ENCODE measurements at places on chromosomes 2 and 18.

- no peak for DNase-seq
Observed at GRCh38 chr2:43399515-43400264, 173.3 kb upstream of the ZFP36L2 start.

- DNase-seq = no peak
Observed at GRCh38 chr2:199668645-199669044, 182.3 kb downstream of the FTCDNL1 start.

GRCh38 chr2:166088634-166089033 lies 39.2 kb downstream of the SCN1A start:
- DNase-seq = no peak

GRCh38 chr2:1544478-1545069 lies 131.3 kb downstream of the TPO start:
- no peak for DNase-seq

DNA sequence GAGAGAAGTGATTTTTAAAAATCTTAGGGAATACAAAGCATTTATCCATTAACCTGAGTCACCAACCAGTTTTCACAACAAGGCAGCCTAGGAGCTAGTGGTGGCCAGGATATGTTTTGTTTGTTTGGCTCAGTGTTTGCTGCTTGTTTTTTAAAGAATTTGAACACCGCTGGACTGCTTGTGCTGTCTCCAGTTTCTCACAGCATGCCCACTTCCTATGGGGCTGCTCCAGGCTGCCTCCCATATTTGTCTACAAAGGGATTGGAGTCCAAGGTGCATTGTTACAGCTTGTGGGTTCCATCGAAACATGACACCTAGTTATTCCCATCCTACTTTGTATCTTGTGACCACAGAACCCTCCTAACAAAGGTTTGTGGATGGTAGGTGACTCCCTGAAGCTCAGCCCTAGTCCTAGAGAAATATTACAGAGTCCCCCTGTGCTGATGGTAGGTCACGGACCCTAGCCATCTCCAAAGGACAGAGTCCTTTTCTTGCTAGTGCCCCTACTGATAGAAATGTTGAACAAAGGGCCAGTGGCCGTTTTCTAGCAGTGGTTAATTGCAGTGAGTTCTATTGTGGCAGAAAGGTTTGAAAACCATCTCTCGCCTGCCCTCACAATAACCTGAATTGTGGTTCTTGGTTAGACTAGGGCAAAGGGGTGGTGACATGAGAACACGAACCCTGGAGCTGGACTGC lies 23.2 kb downstream of the GPR39 start:
- no peak for DNase-seq

DNA sequence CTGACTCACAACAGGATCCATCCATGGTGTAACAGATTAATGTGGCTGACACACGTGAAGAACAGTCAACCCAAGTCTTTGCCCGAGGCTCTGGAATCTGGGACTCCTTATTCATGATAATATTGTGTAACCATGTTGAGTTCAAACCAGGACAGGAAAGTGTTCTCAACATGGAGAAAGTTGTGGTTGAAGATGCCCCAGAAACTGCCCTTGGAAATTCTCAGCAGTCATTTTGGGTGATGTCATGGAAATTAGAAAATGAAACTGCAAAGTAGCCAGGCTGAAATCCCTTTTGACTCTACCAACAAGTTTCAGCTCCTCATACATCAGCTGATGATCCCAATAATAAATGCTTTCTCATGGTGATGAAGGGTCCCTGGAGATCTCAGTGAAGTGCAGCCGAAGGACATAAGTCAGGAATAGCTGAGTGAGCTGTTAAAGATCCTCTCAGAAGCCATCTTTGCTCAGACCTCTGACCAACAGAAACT lies 307.7 kb downstream of the TNS1 start:
- no peak for DNase-seq

GRCh38 chr2:128374001-128374710 lies 55.5 kb upstream of the HS6ST1 start:
- DNase-seq = no peak

GRCh38 chr2:99425022-99425421 lies 64.8 kb downstream of the REV1 start:
- no peak for DNase-seq

GRCh38 chr2:158731386-158731785 lies 63.7 kb upstream of the DAPL1 start:
- no peak for DNase-seq

DNA sequence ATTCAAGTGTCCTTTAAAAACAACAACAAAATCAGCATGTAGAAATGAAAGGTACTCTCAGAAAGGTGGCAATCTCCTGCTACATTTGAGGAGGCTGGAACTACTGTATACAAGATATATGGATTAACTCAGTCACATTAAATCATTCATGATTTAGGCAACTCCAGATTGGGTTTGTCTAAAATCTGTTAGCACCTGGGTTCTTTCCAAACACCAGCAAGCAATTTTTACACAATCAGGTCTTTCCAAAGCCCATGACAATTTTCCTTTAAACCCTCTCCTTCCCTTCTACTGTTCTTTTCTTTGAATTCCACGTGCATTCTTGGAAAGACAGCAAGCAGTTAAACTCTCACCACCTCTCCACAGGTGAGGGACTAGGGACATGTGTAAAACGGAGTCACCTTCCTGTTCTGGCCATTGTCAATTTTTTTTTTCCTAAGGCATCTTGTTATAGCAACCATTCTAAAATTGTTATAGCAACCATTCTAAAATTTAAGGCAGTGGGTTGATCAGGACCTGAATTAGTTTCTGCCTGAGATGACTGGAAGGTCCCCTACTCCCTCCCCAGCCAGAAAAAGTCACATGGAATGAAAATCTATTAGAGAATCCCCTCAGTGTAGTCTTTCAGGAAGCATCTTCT lies 113.9 kb downstream of the ANKRD44 start:
- no peak for DNase-seq

- DNase-seq = no peak
Observed at GRCh38 chr2:241009191-241009590, 10.8 kb downstream of the SNED1 start.

- DNase-seq = no peak
Observed at GRCh38 chr2:4533806-4534205, 830.4 kb downstream of the DCDC2C start.

DNA sequence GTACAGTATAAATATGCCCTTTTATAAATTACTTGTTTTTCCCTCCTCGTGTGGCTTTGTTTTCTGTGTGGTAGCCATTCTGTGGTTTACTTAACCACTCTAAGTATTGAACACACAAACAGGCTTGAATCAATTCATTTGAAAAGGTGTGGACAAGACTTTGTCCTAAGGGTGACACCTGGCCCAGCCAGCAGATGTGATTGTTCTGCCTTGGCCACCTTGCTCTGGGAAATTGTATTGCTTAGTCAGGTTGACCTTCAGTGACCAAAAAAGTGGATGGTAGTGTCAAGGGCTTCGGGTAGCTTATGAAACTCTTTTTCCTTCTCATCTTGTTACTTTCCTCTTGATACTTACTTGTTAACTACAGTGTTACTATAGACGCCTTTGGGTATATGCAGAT lies 61.9 kb downstream of the DGKD start:
- DNase-seq = no peak

- DNase-seq = no peak
Observed at GRCh38 chr2:68223419-68223818, 28.9 kb downstream of the PPP3R1 start.

GRCh38 chr18:40063488-40063887 lies 1891.5 kb upstream of the PIK3C3 start:
- DNase-seq = no peak

DNA sequence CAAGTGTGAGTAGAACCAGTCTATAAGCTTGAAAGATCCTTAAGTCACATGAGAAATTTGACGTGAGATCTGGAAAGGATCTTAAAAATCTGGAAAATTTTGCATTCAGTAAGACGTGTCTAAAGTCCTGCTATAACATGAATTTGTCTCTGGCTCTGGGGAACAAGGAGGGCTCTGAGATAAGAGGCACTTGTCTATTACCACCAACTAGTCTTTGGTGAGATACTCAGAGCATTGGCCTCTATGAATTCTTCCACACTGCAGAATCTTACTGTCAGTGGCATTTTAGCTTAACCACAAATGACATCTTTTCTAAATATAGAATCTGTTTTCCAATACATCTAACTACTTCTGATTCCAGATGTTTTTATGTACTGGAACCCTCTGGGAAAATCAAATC lies 1504.5 kb downstream of the DPP10 start:
- DNase-seq = no peak

GRCh38 chr2:136929531-136929930 lies 164.2 kb downstream of the THSD7B start:
- DNase-seq = no peak

DNA sequence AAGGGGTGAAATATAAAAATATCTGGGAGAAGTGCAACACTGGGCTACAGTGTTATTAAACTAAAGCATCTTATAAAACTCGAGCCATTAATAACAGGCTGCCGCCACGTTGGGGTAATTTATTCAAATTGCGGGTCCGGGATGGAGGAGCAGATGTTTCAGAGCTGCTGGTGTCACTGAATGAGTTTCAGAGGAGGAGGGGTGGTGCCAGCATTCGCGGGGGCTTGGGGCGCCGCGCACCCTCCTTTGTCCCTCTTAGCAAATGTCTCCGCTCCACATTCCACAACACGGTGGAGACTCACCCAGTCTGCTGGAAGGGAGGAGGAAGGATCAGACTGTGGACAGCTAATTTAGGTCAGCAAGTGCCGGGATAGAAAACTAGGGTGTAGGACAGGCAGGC lies 260.5 kb downstream of the CELF4 start:
- DNase-seq = no peak

GRCh38 chr2:233065954-233066470 lies 5.9 kb downstream of the INPP5D start:
- no peak for DNase-seq

GRCh38 chr2:198098918-198099317 lies 294.5 kb downstream of the PLCL1 start:
- no peak for DNase-seq

DNA sequence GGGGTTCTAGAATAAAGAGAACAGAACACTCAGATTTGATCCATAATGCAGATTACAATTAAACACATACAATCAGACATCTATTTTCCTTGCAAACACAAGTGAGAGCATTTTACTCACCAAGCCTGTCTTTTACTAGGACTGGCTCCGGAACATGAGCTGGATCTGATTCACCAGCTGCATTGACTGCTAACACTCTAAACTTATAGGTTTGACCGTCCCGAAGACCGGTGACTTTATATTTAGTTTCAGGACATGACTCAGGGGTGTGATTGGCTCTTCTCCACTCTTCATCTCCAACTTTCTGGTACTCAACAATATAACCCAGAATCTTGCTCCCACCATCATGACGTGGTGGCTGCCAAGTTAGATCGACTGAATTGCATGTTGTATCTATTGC lies 112.4 kb downstream of the PLEKHA3 start:
- DNase-seq = no peak

GRCh38 chr2:53828331-53828730 lies 31.4 kb downstream of the GPR75 start:
- no peak for DNase-seq

DNA sequence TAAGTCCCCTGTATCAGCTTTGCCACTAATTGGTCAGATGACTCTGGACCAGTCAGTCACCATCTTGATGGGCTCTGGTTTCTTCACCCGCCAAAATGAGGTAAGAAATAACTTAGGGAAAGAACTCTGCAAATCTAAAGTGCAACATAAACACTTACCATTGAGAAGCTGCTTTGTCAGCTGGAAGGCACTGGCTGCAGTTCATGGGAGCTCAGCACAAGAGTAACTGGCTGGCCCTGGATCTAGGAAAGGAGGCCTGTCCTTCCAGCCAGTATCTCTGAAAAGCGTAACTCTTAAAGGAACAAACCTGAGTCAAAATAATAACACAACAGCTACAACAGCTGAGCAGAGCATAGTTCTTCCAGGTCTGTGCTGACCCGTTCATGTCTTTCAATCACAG lies 123.9 kb downstream of the CACNB4 start:
- no peak for DNase-seq

GRCh38 chr18:13570216-13570615 lies 156.1 kb downstream of the FAM210A start:
- DNase-seq = no peak

GRCh38 chr2:72871880-72872279 lies 15.3 kb upstream of the SPR start:
- DNase-seq = no peak

DNA sequence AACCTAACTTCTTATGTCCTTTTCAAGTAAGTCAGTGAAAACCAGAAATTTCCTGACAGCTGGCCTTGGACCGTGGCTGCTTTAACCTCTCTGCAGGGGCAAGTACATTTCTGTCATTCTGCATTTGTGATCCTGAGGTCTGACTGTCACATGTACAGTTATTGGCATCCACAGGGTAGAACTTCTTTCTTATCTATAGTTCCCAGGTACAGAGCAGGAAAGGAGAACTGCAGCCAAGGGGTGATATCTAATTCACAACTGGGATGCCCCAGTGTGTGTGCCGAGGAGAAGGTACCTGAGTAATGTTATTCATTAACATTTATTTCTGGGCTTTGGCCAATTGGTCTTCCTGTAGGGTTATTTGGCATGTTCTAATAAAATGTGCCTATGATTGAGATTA lies 468.9 kb downstream of the PARD3B start:
- DNase-seq = no peak

DNA sequence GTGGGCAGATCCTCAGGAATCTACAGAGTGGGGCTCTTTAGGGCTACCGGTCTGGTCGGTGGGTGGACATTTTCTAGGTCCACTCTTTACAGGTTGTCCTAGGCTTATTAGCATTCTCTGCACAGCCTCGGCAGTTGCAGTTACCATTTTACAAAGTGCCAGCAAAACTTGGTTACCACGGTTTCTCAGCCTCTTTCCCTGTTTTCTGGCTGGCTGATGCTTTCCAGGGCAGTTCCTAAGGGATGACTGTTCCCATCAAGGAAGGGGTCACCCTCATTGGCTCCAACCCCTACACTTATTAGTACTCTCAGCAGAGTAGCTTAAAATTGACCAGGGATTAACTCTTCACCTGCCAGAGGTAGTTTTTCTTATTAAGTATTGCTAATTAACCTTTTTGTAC lies 2.0 kb upstream of the AQP4 start:
- DNase-seq = no peak

- DNase-seq = no peak
Observed at GRCh38 chr2:109208071-109208950, 79.3 kb downstream of the SH3RF3 start.

DNA sequence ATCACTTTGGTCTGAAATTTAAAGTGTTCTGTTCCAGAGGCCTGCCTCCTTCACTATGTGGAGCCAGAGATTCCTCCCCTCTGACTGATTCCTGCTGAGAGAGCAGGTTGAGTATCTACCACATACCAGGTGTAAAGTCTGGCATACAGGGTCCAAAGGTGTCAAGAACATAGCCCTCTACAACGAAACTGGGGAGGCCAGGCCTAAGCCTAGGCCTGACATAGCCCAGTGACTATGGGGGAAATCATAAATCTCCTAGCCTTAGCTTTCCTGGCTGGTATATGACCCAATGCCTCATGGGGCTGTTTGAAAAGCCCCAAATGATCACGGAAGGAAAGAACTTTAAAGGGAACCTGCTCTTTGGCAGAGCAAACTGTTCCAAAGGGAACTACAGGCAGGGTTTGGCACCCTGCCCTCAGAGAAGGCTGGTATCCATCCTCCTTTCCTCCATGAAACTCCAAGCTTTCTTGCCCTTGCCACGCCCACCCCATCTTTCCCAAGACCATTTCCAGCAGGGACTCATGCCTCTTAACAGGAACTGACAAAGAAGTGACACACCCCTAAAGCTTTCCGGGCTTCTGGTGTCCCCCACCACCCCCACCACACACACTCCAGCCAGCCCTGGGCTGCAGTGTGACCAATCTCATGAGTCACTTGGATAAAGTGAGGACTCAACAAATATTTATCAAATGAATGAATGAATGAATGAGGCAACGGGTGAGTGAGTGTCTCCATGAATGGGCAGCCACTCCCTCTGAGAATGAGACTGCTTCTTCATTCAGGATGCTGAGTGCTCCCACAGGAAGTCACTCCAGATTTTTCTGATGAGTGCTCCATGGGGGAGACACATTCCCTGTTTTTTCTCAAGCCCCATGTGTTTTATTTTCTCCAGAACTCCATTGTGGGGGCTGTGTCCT lies 114.5 kb upstream of the STPG4 start:
- DNase-seq = no peak

All from right renal pelvis (tissue), 4 donors.